ENCODE measurements at places on chromosomes 11 and 22. TPM values are rescaled to one million over a fixed set of nuclear protein-coding genes. Genes with fewer than 3 reads are reported as not detected.

GRCh38 chr11:112292785-112293407 is 32.2 kb upstream of the PLET1 start:
- peak; percentile 79 for DNase-seq

- DNase-seq = no peak
These were observed 54.3 kb upstream of the CLMP start for GRCh38 chr11:123249354-123249753.

INCENP gene
- total RNA-seq = 26.7 TPM

DNA sequence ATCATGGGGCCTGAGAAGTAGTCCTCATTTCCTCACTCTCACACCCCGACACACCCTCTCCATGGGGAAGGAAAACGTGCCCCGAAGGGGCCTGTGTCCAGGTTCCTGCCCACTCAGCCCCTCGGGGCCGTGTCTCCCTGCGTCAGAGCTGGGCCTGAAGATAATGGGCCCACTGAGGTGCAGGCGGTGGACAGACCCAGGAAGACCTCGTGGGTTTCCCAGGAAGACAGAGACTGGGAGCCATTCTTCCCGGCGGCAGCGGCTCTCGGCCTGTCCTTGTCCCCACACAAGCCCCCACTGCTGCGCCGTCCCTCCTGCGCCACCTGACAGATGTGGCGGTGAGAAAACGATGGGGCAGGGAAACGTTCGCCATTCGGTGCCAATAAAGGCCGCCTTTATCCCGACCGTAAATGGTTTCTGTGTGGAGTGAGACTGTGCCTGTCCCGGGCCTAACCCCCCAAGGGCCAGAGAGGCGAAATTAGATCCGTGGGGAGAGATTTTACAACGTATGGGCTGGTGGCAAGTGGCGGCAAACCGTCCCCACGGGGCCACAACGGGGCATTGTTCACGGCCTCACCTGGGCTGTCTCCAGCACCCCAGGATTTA is 89.0 kb downstream of the CDKN1C start:
- no peak for DNase-seq

DNA sequence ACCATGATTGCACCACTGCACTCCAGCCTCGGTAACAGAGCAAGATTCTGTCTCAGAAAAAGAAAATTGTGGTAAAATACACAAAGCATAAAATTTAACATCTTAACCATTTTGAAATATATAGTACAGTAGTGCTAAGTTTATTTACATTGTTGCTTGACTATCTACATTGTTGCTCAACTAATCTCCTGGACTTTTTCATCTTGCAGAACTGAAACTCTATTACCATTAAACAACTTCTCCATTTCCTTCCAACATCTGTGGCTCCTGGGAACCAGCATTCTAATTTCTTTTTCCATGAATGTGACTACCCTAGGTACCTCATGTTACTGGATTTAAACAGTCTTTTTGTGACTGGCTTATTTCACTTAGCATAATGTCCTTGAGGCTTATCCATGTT is 13.5 kb upstream of the VWA5A start:
- DNase-seq = no peak

DNA sequence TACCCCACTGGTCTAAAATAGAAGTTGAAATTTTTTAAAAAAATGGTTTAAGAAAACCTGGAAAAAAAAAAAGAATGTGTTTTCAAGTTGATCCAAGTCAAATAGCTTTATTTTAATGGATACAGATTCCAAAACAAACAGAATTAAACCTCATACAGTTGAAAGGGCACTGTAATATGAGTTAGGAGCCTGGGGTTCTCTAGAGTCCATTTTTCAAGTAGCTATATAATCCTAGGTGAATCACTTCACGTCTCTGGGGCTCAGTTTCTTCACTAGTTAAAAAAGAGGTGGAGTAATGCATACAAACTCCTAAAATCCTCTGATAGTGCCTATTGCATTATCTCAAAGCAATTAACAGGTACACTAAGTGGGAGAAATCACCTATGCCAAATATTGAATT is 132.9 kb downstream of the BBOX1 start:
- no peak for DNase-seq

- DNase-seq = no peak
These were observed 302.4 kb upstream of the SORL1-AS1 start for GRCh38 chr11:121755191-121755590.

DNA sequence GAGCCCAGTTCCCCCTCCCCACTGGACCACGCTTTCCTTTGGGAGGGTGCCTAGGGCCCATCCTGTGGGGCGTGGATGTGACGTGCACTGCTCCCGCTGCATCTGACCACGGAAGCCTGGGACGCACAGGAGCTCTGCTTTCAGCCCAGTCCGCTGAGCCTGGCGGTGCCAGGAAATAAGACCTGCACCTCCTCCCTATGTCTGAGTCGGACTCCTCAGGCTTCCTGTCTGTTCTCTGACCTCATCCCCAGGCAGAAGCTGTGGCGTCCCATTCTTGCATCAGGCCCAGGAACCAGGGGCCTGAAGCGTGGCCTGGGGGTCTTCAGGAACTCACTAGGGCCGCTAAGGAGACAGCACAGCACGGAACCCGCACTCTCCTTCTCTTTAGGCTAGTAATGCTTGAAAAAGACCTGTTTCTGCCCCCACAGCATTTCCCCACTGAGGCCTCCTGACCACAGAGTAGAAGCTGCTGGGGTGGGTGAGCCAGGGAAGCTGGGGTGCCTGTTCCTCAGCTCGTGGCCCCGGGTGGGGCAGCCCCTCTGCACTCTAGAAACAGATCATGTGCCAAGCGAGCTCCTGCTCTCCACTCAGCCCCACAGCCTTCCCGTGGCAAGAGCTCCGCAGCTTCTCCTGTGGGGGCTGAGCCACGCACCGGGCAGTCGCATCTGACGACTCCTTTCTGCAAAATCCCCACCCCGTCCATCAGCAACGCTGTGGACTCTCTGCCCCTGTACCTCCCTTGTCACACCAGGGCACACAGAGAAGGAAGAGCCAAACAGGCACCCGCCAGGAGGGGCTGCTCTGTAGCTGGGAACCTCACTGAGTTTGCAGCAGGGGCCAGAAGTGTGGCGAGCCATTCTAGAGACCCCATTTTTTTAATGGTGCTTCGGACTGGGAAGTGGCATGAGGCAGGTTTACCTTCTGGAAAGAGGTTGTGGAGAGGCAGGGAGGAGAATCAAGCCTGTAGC is 22.6 kb downstream of the MOV10L1 start:
- DNase-seq = peak; percentile 91

GRCh38 chr11:28627690-28628255 is 519.6 kb downstream of the METTL15 start:
- DNase-seq = no peak

DNA sequence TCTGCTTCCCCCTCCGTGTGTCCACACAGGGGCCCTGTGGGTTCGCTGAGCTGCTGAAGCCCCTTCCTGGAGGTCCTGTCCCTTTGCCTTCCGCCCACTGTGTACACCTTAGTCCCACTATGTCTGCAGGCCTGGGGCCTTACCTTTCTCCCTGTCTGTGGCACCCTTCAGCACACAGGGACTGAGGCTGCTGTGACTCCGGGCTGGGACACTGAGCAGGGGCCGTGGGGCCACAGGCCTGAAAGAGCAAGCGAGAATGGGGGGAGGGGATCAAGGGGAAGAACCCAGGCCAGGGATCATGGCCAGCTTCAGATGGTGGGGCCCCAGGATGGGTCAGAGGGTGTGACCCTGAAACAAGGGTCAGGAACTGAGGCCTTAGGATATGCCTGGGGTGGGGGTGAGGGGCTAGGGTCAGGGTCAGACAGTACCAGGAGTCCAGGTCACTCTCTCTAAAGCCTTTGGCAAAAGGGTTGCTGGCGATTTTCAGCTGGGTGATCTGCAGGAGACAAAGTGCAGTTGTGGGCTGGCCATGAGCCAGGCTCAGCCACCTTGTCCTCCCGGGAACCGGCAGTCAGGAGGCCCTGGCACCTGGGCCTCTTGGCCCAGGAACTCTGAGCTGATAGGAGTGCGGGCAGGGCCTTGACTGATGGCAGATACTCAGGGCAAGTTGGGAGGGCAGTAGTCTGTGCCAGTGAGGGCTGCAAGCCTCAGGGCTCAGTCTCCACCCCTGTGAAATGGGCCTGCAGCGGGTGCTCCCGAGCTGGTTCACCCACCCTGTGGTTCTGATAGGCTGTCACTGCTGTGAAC is 2.6 kb upstream of the NUDT8 start:
- no peak for DNase-seq

DNA sequence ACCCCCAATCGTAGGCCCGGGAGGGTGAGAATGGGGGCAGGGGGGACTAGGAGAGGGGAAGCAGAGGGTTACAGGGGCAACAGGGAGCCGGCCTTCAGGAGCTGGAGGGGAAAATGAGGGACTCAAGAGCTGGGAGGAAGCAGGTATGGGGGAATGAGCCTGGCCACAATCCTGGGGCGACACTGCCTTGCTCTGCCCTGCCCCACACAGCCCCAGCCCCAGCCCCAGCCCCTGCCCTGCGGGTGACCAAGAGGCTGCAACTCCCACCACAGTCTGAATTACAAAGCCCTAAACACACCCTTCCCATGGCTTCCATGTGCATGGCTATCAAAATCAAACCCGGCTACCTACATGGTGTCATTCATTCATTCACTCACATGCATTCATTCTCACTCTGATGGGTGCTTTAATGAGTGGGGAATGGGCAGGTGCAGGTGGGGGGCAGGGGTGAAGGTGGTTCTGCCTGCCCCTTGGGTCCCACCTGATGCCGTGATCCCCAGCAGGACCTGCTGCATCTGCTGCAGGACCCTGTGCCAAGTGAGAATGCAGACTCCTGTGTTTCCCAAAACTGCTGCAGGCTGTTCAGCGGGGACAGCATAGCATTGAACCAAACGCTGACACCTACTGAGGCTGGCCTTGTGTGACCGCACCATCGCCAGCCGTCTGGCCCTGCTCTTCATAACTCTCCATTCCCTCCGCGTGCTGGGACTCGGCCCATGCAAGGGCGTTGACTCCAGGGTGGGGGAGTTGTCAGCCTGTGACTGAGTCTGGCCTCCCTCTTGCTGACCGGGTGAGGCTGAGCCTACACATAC is 9.5 kb upstream of the LINC01488 start:
- no peak for DNase-seq

GRCh38 chr11:5992604-5993251 is 5.9 kb upstream of the OR52L1 start:
- peak; percentile 14 for DNase-seq

FGF19 gene
- total RNA-seq = not detected

- no peak for DNase-seq
These were observed 9.6 kb downstream of the QSER1 start for GRCh38 chr11:32902089-32902665.

UPB1 gene
- under 0.01 TPM for total RNA-seq

DNA sequence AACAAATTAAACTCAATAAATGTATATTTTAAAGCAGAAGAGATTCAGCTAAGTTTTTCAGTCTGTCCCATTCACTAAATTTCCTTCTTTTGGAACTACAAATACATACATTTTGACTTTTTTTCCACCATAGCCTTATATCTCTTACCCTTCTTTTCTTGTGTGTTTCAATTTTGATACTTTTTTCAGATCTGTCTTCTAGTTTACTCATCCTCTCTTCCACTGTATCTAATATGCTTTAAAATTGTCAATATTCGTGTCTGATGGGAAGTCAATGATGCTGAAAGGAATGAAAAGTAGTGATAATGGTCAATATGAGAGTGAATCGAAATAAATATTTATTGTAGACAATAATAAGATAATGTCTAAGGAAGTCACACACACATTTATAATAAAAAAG is 332.3 kb upstream of the KIRREL3 start:
- DNase-seq = no peak

RBM7 gene
- 53.1 TPM for total RNA-seq

DNA sequence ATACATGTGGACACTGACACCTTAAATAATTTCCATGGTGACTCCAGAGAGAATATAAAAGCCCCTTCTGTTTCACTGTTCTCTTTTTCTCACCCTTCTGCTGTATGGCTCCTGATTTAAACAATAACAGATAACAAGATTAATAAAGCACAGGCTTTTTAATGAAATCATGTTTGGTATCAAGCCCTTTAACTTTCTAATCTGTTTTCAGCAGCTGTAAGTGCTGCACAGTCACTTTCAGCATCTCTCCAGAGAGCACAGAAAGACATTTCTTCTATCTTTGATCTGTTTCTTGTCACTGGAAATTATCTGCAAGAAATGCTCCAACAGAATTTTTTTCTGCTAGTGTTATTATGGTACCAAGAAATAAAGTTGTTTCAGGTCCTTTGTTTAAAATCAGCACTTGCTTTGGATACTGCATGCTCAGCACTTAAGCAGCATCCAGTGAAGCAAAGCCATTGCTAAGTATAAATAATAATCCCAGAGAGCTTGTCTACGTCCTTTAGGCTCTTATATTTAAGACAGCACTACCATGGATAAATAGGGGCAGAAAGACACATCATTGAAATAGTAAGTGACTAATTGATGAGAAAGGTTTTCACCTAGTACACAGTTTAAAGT is 134.2 kb upstream of the CARD18 start:
- no peak for DNase-seq

PATE4 gene
- not detected for total RNA-seq

DNA sequence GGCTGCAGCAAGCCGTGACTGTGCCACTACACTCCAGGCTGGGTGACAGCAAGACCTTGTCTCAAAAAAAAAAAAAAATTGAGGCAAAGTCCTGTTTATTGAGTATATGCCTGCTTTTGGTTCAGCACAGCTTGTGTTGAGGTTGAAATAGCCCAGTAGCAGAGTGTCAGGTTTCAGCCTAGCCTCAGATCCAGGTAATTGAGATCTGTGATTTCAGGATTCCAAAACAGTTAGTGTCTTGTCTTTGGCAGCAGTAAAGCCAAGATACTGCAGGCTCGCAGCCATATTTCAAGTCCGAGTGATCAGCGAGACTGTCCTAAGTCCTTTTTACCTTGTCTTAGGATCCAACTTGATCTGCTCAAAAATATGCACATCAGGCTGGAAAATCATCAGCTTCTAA is 27.0 kb downstream of the CUL5 start:
- no peak for DNase-seq

DNA sequence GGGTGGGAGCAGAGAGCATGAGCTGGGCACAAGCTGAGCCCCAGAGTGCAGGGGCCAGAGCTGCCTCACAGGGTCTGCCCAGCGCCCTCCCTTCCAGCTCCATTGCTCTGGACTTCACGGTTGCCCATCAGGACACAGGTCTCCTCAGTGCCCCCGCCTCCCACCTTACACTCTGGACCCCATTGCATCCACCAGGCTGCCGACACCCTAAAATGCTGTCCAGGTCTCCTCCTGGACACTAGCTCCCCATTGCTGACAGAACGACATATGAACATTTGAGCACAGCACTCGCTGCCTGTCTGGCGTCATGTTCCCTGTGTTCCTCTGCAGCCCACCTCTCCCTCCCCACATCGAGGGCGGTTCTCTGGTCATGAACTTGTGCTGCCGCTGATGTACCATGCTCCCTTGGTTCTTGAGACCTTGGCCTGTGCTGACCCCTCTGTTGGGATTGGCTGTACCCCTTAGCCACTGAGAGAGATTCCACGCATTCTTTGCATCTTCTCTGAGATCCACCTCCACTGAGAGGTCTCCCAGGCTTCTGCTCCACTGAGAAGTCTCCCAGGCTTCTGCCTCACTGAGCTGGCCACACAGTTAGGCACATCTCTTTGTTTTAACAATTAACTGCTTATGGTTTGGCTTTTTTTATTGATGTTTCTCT is 34.2 kb upstream of the NECTIN1 start:
- DNase-seq = no peak

DNA sequence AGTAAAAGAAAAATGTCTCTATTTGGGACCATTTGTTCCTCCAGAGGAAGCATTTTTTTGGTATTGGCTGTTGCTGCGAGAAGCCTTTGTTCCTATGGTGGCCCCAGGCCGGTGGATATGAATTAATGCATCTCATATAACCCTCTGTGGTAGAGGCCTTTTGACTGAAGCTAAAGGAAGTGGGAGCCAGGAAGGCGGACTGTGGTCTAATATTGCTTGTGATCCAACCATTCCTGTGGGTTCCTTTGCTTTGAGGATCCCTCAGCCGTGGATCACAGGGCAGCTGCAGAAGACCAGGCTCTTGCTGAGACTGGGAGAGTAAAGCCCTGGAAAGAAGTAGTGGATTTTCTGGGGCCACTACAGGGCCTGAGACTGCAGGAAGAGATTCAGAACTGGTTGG is 68.3 kb upstream of the NAV2 start:
- DNase-seq = no peak

All from fibroblast of villous mesenchyme (primary cell).